Esophagus squamous epithelium (tissue), 5 donors: ENCODE measurements at places on chromosomes 6 and 20.

DNA sequence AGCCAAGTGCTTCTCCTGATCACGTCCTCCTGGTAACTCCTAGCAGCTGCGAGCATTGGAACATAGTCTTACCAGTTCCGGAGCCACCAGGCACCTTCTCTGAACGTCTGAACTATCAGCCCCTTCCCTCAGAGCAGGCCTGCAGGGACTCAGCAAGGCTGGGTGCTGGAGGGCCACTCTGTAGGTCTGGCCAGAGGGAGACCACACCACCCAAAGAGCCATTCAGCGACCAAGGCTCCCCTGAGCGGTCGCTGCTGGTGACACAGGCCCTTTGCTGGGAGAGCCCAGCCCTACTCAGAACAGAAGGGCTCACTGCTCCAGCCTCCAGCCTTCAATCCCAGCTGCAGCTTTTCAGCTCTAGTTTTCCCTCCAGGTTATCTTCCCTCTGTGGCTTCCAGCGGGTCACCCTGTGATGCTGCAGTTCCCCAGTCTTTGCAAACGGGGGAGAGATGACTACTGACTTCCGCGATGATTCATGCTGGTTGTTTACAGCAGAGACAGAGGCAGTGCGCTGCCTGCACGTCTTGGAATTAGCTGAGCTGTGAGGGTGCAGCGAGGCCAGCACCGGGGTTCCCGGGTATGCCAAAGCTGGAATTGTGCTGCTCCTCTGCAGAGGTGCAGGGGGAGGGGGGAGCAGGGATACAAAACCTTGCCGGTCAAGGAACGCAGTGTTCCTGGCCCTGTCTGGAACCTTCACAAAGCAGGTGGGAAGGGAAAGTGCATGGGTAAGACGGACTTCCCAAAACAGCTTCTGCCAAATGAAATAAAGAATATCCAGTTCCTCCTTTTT lies 161.4 kb downstream of the LY86 start:
- no peak for DNase-seq
- no peaks in the 10 kb centered on the region for H3K36me3 ChIP-seq
- no peak overlapping the region for H3K4me3 ChIP-seq
- H3K27ac ChIP-seq, result peak overlapping the region; percentile 73

- H3K4me1 ChIP-seq, result no peaks in the 10 kb centered on the region
- no peaks in the 10 kb centered on the region for H3K27me3 ChIP-seq
- H3K36me3 ChIP-seq, result no peaks in the 10 kb centered on the region
Measured at GRCh38 chr6:38159596-38159995, 340.1 kb downstream of the ZFAND3 start.

DNA sequence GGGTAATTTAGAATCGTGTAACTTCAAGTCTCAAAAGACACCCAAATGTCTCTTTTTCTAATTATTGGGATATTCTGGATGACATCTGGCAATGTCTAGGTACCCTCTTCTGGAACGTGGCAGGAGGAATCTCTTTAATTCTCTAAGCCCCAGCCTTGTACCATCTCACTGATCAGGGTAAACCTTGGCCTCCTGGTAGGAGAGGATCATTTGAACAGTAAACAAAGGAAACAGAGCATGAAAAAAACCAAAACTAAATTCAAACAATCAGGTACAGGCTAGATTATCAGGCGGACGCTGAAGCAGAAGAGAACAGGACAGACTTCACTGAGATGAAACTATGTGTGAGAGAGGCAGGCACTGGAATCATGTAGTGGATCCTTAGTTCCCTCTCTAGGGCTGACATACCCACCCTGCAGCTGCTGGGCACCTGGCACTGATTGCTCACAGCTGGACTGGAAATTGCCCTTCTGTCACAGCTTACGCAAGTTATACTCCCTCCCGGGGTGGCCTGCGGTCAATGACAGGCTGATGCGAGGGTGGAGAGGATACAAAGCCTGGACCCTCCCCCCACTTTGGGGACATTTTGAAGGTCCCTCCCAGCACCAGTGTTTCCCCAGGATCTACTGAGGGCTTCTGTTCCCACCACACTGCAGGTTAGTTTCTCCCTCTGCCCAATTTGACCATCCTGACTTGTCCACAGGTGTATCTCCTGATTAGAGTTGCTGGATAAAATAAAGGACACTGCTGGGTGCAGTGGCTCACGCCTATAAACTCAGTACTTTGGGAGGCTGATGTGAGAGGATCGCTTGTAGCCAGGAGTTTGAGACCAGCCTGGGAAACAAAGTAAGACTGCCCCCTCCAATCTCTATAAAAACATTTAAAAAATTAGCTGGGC lies 20.6 kb upstream of the ZBTB24 start:
- no peaks in the 10 kb centered on the region for H3K27me3 ChIP-seq
- DNase-seq, result no peak
- H3K36me3 ChIP-seq, result no peaks in the 10 kb centered on the region
- H3K4me1 ChIP-seq, result peaks cover 4% of the 10 kb centered on the region
- no peak overlapping the region for H3K4me3 ChIP-seq

- no peak for DNase-seq
- no peaks in the 10 kb centered on the region for H3K36me3 ChIP-seq
- H3K4me1 ChIP-seq, result no peaks in the 10 kb centered on the region
- no peak overlapping the region for H3K4me3 ChIP-seq
Measured at GRCh38 chr6:48135323-48136084, 24.5 kb upstream of the PTCHD4 start.

GRCh38 chr20:36820928-36821327 lies 47.4 kb upstream of the DSN1 start:
- H3K4me3 ChIP-seq, result no peak overlapping the region
- H3K27ac ChIP-seq, result no peak overlapping the region
- no peak for DNase-seq
- peaks cover 58% of the 10 kb centered on the region for H3K36me3 ChIP-seq
- no peaks in the 10 kb centered on the region for H3K27me3 ChIP-seq

GRCh38 chr6:106446287-106446885 lies 85.9 kb downstream of the CRYBG1 start:
- H3K36me3 ChIP-seq, result no peaks in the 10 kb centered on the region
- H3K27ac ChIP-seq, result no peak overlapping the region
- DNase-seq, result no peak
- H3K4me1 ChIP-seq, result no peaks in the 10 kb centered on the region
